ENCODE measurements at places on chromosomes 5 and 9.
A peak's percentile ranks its signal among the peaks of the same experiment; 100 is the strongest.

DNA sequence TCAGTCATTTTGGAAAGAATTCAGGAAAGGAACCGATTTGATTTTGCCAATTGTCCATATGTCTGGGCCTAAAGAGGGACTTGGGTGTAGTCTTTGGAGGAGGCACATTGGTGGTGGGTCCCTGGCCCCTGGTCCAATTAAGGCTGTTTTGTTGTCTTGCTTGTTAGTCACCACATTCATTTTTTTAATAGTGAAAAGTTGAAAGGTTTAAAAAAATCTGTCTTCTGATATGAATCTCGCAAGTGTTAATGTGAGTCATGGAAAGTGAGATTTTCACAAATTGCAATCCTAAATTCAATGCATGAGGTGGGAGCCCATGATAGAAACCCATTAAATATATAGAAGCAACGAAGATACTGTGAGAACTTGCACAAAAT, 165.9 kb upstream of the OTULINL start:
- DNase-seq, result no peak

DNA sequence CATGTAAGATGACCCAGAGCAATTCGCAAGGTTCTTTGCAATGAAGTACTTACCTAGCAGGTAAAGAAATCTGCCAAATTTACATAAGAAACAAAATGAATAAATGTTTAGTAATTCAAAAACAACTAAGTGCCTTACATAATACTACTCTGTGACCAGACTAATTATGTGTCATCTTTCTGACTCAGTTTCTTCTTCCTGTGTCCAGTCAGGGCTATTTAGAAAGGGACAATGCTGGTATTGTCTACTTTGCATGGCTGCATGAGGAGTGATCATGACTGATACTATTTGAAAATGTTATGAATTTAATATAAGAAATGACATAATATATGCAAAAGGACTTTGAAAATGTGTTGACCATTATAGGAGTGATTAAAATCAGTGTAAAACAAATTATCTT, 210.0 kb downstream of the TMEM161B start:
- no peak for DNase-seq

- DNase-seq, result no peak
Observed at GRCh38 chr9:115050002-115050490, 67.9 kb downstream of the TNC start.

DNA sequence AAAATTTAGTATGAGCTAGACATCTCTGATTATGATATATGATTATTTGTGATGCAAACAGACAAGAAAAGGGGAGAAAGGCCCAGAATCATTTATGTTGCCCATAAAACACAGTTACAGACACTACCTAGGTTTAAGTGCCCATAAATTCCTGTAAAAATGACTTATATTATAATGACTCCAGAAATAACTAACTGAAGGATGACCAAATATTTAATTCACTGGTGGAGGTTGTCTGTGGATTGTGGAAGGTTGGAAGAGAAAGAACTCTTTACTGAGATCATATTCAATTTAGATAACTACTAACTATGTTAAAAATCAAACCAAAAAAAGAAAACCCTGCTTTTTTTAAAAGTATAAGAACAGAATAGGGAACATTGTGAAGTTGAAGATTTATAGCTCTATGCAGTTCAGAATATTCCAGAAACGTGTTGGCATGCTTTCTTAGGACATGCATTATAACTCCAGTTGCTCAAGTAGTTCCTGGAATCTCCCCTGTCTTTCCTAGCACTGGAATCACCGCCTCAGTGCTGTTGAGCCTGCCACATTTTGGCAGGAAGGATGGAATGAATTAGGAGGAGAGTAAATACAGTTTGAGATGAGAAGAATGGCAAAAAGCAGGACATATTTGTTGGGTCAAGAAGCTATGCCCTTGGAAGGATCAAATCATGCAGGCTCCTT, 72.0 kb upstream of the PAPPA start:
- DNase-seq, result no peak

DNA sequence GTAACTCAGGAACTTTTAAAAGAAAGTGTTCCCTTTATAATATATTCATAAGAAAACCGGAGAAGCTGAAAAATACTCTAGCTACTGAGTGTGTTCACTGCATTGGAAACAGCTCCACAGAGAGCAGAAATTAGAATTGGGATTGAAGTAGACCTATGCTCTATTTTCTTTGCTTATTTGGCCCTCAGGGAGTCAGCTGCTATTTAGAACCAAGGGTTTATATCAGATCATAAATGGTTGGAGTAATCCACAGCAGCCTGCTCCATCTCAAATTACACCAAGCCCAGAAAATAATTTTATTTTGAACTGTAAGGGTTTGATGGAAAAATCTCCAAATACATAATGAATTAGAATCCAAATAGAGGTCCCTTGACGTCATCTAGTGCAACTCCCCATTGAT, 202.6 kb downstream of the ADAMTSL1 start:
- no peak for DNase-seq

DNA sequence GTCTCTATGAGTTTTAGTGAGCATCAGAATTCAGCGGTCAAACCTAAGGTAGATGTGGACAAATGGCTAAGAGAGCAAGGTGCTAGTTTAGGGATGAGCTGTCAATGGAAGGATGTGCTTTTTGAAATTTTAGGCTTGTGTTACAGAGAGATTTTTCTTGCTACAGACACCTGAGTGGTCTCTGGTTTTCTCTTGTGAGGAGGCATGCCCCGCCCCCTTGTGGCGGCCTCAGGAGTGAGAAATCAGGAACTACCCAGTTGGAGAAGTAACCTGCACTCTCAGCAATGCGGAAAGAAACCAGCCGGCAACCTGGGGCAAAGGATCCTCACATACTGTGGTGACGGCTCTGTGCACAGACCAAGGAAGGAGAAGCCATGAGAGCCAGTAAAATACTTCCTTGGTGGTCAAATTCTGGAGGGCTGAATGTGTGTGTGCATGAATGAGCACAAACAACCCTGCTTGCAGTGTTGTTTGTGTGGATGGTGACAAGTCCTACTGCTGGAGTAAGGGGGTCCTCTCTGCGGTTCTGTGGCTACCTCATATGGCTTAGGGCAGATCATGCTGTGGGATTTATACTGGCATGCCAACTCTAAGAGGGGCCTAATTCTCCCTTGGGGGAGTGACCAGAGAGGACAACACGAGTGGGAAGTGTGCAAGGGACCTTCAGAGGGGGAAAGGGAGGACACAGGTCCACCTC, 16.7 kb upstream of the HSD17B4 start:
- no peak for DNase-seq

DNA sequence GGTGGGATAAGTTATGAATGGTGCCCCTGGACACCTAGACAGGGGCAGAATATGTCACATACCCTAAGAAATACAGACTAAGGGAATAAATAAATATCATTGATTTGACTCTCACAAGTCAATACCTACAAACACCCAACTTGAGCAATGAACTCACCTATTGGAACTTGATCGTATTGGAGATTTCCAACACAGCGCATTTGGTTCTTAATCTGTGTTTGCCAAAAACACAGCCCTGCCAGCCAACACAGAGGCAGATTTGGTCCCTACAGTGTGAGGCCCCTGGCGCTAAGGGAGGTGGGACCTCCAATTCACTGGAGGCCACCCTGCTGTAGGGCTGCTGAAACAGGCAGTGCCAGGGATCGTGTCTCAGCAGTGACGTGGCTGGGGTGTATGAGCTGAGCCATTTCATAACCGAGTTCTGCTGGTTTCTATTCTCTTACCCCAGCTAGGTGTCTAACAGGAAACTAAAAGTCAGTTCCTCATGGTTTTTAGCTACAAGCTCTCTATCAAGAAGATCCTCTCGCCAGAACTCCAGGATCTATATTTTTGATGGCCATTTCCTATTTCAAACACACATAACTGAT, 84.5 kb downstream of the SLC1A1 start:
- DNase-seq, result no peak

DNA sequence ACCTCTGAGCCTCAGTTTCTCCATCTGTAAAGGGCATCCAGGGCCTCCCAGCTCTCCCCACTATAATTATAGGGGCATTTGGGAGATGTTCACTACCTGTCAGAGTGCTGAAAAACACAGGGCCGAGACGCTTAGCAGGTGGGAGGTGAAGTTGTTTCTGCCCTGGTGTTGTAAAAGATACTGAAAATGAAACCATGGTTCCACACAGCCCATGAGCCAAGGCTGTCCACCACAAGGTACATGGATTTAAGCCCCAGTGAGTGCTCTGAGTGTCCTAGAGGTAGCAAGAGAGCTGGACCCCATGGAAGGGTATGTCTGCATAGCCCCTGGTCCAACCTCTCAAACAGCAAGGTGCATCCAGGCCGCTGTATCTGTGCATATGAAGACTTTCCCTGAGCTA, 137.5 kb downstream of the C5orf15 start:
- DNase-seq, result no peak

- no peak for DNase-seq
Observed at GRCh38 chr9:95073042-95073607, 244.4 kb downstream of the FANCC start.

DNA sequence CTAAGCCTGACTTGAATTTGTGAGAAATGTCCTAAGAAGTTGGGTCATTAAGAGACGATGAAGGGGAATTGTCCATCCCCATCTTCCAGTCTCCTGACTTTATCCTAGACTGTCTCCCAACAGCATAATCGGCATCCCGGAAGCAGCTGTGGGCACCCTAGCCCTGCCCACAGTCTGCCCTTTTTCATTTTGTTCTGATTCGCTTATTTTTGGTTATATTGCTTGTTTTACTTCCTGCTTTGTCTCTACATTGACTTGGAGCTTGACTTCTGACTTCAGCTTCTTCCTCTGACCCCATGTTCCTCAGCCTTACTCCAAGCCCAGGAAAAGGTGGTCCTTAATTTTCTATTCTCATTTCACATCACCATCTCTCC, 41.8 kb downstream of the UGCG start:
- DNase-seq, result no peak

GRCh38 chr9:122032346-122032745, 60.8 kb downstream of the TTLL11 start:
- DNase-seq, result no peak

DNA sequence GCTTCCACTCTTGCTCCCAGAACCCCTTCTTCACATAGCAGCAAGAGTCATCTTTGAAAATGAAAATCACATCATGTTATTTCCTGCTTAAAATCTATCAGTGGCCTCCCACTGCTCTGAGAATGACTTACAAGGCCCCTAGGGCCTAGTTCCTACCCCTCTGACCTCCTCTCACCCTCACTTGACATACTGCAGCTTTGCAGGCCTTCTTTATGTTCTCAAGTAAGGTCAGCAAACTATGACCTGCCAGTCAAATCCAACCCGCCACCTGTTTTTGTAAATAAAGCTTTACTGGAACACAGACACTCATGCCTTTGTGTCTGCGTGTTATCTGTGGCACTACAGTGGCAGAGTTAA, 185.7 kb downstream of the NR3C1 start:
- no peak for DNase-seq

- DNase-seq, result no peak
Observed at GRCh38 chr9:77451507-77451906, 196.6 kb downstream of the GNA14 start.

DNA sequence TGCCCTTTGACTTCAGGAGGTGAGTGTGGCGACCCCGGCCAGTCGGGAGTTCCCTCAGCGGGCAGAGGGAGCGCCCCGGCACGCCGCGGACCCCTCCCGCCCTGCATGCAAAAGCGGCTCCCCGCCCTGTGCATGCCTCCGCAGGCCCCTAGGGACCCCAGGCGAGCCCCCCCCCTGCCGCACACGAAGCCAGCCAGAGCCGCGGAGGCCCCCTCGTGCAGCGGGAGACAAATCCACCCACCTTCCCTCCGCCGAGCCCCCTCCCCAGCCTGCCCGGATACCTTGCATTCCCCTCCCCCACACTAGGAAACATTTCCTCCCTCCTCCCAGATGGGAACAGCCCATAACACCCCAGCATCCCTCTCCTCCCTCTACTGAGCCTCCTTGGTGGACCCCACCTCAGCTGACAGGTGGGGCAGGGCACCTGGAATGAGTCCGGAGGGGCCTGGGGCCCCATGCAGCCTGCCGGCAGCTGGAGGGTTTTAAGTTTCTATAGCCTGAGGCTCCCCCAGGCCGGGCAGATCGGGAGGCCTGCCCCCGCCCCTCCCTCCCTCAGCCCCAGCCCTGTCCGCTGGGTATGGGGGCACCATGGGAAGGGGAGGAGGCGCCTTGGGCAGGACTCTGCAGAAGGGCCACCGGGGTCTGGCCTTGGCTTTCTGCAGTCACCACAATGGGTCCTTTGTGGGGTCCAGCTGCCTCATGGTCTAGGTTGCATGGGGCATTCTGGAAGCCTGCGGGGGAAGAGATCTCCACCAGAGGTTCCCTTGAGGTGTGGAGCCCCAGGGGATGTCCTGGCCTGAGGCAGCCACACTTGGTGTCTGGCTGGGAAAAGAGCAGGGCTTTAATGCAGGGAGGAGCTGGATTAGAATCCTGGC, 601 bp downstream of the ERGIC1 start:
- no peak for DNase-seq

- peak; percentile 50 for DNase-seq
Observed at GRCh38 chr5:125584140-125584520, 837.7 kb upstream of the ZNF608 start.

DNA sequence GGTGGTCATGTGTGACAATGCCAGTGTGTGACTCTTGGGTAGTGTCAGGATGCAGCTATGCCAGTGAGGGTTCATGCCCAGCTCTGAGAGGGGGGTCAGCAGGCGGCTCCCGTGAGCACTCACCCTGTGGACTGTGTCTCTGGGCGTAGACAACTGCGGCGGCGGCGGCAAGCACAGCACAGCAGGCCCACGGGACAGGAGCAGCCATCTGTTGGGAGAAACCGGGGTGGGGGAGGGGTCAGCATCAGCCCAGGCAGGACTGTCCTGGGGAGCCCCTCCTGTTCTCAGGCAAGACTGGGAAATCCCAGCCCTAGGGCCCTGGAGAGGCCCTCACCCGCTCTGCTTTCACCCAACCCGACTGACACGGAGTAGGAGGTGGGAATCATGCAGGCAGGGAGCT, 20.8 kb downstream of the CNTFR start:
- DNase-seq, result no peak

DNA sequence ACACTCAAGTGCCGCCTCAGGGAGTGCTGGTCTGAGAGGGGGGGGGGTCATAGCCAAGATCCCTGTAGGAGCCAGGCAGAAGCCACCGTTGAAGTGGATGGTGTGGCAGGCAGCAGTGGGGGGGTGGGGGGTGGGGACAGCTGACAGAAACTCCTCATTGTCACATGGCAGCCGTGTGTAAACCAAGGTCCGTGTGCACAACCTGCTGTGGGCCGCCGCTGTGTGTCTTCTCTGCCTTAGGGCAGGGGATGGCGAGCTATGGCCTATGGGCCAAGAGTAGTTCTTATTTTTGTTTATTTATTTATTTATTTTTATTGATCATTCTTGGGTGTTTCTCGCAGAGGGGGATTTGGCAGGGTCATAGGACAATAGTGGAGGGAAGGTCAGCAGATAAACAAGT, 13.4 kb downstream of the SQSTM1 start:
- no peak for DNase-seq

Data from urinary bladder (tissue), 4 donors.